ENCODE measurements at places on chromosomes 4 and X.
A peak's percentile ranks its signal among the peaks of the same experiment; 100 is the strongest.

DNA sequence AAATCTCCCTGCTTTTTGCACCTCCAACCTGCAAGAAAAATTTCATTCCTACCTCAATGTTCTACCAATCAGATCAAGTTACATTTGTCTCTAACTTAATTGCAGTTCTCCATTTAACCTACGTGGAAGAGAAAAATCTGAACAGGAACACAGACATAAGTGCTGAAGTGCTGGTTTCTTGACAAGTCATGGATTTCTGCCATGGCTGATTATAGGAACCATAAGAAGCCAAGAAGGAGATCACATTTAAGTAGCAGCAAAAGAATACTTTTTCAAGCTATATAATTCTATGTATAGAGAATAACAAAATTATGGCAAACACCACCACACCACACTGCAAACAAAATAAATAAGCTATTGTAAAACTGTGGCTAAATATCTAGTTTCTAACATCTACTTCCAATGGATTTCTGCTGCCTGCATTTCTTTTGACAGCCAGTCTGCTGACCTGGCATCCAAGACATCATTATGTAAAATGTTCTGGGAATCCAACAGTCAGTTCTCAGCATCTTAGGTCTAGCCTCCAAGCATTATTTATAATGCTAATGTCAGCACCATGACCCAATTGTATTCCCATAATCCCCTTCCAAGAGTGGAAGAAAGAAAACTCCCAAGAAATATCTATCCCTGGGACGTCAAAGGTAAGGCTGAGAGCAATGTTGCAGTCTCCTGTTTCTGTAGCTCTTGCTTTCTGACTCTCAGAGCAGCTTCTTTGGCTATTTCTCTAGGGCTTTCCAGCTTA, 50.8 kb upstream of the GAB1 start:
- no peak for DNase-seq

GRCh38 chr4:147739239-147739823, 7.4 kb downstream of the ARHGAP10 start:
- no peak for DNase-seq

GRCh38 chr4:6541789-6542188, 33.2 kb upstream of the MAN2B2 start:
- no peak for DNase-seq

- peak; percentile 12 for DNase-seq
These were observed 195.1 kb upstream of the VCX start for GRCh38 chrX:7647831-7648230.

DNA sequence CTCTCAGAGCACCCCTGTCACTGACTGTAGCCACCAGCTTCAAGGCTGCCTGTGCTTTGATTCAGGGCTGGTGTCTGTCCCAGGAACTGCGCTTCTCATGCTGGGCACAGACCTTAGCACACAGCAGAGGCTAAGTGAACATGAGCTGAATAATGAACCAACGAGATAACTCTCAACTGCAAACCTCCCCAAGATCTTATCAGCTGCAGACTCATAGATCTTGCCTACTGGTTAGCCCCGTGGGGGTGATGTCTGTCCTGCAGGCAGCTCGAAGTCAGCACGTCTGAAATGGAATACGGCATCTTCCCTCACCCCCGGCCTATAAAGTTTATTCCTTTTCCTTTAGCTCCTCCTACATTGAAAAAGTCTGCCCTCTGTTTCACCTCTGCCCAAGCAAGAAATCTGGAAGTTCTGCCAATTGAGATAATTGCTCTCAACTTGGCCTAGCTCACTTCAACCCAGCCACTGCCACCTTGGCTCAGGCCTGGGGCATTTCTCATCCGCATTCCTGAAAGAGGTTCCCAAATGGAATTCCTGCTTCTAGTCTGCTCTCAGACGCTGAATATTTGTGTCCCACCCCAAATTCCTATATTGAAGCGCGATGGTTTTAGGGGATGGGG, 73.7 kb downstream of the GATB start:
- no peak for DNase-seq

GRCh38 chrX:154368630-154369448, 5.6 kb downstream of the FLNA start:
- no peak for DNase-seq

- no peak for DNase-seq
These were observed 5.7 kb downstream of the GPRIN3 start for GRCh38 chr4:89301902-89302301.

GRCh38 chrX:29315931-29316330, 728.7 kb downstream of the IL1RAPL1 start:
- DNase-seq: no peak

DNA sequence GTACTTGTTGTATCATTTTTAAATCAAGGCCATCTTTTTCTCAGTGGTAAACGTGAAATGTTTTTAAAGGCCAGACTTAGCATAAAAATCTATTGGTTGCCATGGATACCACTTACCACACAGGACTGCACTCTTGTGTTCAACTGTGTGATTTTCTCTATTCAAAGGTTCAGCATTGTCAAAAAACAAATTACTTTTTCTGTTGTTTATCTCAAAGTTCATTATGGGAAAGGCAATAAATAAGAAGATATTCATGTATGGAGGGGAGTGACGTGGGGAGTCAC, 231.0 kb upstream of the GATB start:
- DNase-seq: no peak

DNA sequence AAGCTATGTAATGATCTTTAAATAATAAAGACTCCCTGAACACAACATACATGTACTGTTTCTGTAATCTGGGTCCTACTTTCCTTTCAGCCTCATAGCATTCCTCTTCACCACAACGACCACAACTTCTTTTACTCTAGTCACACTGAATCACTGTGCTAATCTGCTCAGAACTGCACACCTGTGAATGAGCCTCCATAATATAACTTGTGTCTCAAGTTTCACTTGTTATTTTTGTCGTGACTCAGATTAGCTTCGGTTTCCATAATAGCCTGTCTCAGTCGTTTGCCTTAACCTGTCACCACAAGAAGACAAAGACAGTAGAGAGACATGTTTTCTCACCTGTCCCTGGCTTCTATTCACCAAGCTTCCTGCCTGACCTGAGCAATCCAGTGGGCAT, 61.8 kb downstream of the MAGED1 start:
- no peak for DNase-seq

DNA sequence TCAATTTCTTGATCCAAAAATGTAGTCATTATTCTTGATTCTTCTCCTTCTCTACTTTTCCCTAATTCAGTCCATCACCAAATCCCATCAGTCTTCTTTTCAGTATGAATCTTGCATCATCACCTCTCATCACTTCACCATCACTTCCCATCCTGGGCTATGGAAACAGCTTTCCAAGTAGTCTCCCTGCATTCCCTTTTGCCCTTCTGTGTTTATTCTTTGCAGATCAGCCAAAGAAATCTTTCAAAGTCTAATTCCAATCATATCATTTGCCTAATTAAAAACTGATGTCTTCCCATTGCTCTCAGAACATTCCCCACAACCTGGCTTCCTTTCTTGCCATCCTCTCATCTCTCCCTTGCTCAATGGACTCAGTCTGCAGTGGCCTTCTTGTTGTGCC, 201.7 kb upstream of the ADAMTS3 start:
- DNase-seq: no peak

- DNase-seq: no peak
These were observed 327 bp downstream of the PNPLA4 start for GRCh38 chrX:7926914-7927258.

DNA sequence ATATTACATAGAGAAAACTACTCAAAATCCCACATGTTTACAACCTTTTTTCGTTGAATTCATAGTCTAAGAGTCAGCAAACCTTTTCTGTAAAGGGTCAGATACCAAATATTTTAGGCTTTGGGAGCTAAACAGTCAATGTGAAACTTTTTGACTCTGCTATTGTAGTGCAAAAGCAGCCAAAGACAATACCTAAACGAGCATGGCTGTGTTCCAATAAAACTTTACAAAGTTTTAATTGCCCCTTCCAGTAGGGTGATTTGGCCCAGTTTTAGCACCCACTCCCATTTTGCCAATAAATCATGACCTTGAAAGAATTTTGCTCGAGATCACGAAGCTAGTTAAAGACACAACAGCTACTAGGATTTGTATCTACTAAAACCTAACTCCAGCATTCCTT, 147.2 kb downstream of the ANKRD50 start:
- no peak for DNase-seq

DNA sequence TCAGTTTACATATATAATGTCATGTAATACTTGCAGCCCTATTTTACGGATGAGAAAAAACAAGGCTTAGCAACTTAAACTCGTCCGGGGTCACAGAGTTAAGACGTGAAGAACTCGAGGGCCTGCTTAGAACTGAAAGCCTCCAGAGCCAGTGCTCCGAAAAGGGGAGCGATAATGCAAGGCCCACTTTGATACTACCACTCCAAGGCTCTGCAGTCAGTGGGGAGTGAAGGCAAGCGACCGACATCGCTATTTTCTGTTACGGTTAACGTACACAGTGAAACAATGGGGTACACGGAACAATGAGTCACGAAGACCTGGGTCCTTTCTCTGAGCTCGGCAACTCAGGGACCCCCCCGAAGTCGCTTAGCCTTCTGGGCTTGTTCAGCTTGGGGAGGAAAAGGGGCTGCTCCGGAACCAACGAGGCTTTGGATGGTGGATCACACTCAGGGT, 965 bp downstream of the PPA2 start:
- no peak for DNase-seq

DNA sequence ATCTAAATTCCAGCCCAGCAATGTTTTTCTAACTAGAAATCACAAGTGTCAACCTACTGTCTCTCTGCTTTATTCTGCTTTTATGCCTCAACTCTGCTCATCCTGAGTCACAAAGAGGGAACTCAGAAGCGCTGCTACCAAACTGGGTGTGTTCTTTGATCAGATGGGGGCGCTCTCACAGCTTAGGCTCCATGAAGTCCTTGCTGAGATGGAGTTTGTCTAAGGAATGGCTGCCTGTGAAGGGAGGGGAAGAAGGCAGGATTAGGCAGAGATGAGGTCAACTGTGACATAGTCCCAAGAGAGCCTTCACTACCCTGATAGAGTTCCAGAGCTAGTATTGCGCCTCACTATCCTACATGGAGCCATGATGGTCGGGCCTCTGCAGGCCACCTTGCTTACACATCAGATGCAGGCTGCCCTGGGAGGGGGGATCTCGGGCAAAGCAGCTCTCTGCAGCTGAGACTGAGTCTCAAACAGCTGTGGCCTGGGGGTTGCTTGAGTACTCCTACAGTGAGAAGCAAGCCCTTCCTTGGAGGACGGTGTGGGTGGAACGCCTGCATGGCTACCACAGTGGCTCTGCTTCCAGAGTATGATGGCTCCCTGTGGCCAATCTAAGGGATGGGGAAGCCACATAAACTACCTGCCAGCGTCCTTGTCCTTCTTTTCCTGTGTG, 219.9 kb downstream of the CCNG2 start:
- DNase-seq: no peak

DNA sequence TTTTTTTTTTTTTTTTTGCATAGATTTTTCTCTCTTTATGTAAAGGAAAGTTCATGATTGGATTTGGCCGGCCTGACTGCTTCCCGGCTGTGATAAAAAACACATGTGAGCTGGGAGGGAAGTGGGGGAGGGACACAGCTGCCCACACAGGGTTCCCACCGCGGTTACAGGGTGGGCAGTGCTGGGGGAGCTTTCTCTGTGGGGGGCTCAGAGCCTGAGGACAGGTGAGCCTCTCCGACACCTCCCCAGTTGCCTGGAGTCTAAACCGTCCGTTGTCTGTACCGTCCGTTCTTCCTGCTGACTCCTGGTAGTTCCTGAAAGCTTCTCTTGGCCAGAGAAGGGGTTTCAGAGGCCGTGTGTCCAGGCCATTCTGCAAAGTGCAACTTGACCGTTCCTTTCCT, 21.8 kb downstream of the SHOX start:
- DNase-seq: no peak

GRCh38 chr4:7781366-7781765, 158.3 kb downstream of the AFAP1 start:
- DNase-seq: no peak

DNA sequence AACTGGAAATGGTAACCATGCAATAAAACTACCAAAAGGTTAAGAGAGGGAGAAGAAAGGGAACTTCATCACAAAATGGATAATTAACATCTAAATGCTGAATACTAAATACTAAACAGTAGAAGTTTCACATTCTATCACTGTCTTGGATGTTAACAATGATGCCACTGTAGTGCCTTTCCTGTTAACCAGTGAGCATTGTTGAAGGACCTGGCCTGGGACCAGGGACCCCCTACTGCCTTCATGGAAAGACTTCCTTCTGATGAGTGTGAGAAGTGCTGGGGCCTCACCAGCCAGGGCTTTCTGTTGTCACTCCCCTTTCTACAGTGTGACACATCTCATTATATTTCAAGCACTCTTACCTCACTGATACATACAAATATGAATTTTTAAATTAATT, 739.3 kb upstream of the FTHL17 start:
- no peak for DNase-seq
